ENCODE measurements at places on chromosomes 1 and 21. TPM values are rescaled to one million over a fixed set of nuclear protein-coding genes. Genes with fewer than 3 reads are reported as not detected.
A peak's percentile ranks its signal among the peaks of the same experiment; 100 is the strongest.

DNA sequence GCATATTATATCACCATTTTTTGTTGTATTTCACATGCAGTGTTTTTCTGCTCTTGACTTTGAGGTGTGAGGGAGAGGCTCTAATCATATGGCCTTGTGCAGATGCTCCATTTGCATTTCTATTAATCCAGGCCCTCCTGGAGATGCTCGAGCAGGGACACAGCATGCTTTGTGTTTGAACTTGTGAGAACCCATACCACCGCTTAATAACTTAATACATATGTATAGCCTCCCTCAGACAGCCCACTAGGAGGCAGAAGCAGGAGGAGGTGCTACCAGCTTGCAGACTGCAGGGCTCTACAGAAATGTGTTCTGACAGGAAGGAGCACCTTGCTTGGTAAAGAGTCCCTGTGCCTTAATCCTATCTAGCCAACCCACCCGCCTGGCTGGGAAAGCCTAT lies 155.2 kb downstream of the BARHL2 start:
- H3K36me3 ChIP-seq, result no peaks in the 10 kb centered on the region
- no peaks in the 10 kb centered on the region for H3K27me3 ChIP-seq
- no peak overlapping the region for H3K27ac ChIP-seq
- no peak for DNase-seq
- no peak overlapping the region for H3K4me3 ChIP-seq

- peak overlapping the region; percentile 74 for H3K4me3 ChIP-seq
- H3K27ac ChIP-seq, result peak overlapping the region; percentile 9
- no peaks in the 10 kb centered on the region for H3K36me3 ChIP-seq
- DNase-seq, result no peak
Observed at GRCh38 chr1:109910963-109911798, 532 bp downstream of the CSF1 start.

DNA sequence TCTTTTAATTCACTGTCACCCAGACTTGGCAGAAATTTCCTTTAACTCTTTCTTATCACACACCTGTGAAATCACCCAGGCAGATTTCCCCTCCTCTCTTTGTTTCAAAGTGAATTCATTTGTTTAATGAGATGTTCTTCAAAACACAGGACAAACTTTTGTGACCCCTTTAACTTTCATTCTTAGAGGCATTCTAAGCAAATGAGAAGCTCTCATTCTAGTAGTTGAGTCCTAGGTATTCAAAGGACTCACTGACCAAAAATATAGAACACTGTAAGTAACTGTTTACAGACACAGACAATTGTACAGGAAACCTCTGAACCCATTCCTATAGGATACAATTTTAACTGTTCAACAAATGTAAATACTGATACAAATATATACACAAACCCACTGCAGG lies 16.9 kb downstream of the LRRC8C start:
- H3K27me3 ChIP-seq, result no peaks in the 10 kb centered on the region
- no peak overlapping the region for H3K4me3 ChIP-seq
- H3K4me1 ChIP-seq, result no peaks in the 10 kb centered on the region
- no peak for DNase-seq
- no peak overlapping the region for H3K27ac ChIP-seq

ARHGEF16 gene
- total RNA-seq, result 1.4 TPM

DNA sequence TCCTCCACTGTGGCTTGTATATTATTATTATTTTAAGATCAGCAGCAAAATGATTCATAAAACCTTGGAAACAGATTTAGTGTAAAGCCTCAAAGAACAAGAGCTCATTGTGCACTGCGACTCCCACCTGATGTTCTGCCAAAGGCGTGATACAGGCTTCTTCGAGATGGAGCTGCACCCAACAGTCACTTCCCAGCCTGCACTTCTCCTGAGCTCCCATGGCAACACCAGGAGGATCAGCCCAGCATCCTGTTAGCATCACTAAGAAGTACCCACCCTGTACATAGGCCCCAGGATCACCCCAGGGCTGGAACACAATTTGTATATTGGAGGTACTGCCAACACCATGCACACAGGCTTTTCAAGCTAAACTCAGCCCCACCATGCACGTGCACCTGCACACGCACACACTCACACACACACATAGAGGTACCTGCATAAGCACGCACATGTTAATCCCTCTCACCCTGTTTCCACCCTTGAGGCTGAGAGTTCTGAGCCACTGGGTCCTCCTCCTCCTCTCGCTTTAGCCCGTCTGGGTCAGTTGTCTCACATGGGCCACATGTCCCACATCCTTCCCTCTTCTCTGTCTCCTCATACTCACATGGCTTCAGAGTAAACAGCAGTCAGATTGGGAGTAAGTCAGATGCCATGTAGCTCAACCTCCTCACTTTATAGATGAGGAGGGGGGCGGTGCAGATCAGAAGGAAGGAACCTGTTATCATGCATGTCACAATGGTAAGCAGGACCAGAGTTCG lies 281.9 kb upstream of the POU3F1 start:
- H3K36me3 ChIP-seq, result no peaks in the 10 kb centered on the region
- H3K27ac ChIP-seq, result no peak overlapping the region
- H3K27me3 ChIP-seq, result peaks cover 4% of the 10 kb centered on the region
- no peak overlapping the region for H3K4me3 ChIP-seq

DNA sequence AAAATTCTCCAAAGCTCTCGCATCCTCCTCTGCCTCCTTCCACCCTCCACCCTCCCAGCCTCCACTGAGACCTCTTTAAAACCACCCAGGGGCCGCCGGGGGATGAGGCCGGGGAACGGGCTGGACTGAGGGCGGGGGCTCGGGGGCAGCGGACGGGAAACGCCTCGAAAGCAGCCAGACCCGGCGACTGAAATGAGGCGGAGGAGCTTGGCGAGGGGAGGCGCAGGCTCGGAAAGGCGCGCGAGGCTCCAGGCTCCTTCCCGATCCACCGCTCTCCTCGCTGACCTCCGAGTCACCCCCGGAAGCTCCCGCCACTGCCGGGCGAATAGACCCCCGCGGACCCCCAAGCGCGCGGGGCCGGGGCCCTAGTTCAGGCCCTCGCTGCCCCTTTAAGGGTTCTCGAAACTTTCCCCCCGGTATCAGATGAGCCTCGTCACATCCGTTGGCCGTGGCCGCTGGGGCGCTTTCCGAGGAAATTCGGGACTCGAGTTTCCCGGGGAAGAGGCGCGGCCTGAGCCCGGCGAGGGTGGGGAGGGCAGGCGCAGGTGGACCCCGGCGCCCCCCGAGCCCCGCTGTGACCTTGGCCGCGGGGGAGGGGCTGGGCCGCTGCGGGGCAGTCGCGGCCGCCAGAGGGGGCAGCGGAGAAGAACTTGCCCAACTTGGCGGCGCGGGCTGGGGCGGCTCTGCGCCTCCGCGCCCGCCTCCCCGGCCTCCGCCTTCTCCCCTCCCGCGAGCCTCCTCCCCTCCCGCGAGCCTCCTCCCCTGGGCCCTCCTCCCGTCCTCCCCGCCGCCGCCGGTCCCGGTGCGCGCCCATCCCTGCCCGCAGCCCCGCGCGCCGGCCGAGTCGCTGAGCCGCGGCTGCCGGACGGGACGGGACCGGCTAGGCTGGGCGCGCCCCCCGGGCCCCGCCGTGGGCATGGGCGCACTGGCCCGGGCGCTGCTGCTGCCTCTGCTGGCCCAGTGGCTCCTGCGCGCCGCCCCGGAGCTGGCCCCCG lies at the start of gene BACE2:
TSS of gene BACE2 (plus strand) at position 813 of the 995 bp plus-strand sequence. CDS start at position 917, 104 bp downstream.
- H3K27me3 ChIP-seq, result no peaks in the 10 kb centered on the region
- H3K36me3 ChIP-seq, result no peaks in the 10 kb centered on the region
- DNase-seq, result peak; percentile 94
- H3K27ac ChIP-seq, result peak within 1 kb of the TSS; percentile 49
- H3K4me1 ChIP-seq, result no peaks in the 10 kb centered on the region

ORC1 gene
- total RNA-seq, result 0.96 TPM

DNA sequence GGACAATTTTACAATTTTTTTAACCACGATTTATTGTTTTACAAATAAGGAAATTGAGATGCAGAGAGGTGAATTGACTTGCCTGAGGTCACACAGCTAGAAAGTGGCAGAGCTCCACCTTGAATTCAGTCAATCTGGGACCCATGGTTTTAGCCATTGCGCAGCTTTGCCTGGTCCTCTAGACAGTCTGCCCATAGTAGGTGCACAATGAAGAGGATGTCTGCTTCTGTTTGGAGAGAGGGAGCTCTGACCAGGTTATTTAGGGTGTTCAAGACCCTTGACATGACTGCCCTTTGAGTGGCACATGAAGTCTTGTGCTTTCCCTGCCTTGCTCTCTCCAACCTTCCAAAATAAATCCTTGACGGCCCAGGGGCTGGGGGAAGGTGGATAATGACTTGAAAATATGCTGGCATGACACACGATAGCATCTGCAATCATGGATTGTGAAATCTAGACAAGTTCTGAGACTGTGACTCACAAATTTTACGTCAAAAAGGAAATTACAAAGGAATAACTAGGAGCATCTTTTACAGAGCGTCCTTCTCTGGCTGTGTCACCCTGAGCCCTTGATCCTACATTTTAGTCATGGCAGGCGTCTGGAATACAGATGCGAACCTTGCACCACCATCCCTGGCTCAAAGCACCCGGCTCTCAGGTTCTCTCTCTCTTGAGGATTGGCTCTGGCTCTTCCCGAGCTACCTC lies 26.2 kb upstream of the ID3 start:
- no peak overlapping the region for H3K27ac ChIP-seq
- H3K4me3 ChIP-seq, result no peak overlapping the region
- no peak for DNase-seq
- no peaks in the 10 kb centered on the region for H3K27me3 ChIP-seq

DNA sequence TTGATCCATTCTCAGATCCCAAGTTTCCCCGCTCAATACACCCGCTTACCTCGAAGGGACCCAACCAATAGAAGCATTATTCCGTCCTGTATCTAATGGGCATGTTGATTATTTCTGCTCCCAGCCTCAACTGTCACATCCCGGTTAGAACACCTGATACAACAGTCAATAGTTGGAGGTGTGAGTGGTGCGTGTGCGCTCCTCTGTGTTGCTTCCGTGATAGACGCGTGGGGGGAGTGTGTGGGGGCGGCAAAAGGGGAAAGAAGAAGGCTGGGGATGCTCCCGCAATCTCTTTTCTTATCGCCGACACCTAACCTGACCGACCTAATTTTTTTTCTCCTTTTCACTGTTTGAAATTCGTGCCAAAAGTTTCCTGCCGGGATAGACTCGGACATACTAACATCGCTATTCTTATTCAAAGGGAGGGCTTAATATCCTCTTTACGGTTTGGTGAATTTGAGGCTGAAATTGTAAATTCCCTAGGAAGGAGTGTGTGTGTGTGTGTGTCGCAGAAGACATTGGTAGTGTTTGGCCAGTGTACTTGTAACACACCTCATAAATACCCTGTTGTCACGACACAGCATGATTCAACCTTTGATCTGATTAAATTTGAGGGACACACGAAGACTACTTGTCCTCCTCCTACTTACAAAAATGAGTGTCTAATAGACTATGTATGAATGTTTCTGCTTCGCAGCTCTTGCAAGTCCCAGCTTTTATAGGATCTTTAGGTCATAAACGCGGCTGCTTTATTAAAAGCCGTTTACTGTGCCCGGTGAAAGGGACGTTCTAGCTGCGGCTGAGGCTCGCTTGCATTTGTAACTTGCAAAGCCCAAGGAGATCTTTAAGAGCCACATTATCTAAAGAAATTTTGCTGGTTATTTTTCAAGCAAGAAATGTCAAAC lies 1.5 kb upstream of the PROX1 start:
- H3K27me3 ChIP-seq, result no peaks in the 10 kb centered on the region
- DNase-seq, result no peak
- H3K27ac ChIP-seq, result no peak overlapping the region

DNA sequence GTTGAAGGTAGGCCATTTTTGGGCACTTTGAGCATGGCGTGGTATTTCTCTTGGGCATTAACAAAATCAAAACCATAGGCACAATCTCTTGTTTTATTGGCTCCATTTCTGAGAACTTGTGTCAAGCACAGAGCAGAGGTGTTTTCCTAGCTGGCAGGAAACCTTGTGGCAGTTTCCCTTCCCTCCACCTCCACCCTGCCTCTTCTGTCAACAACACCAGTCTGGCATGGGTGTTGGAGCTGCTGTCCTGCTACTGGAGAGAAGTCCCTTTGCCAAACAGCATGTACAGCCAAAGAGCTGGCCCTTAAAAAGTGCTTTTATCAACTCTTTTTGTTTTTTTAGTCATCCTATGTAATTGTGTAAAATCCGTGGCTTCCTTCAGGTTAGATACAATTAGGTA lies 16.0 kb downstream of the ATP1A1 start:
- no peaks in the 10 kb centered on the region for H3K4me1 ChIP-seq
- no peak overlapping the region for H3K27ac ChIP-seq
- no peak for DNase-seq
- H3K36me3 ChIP-seq, result peaks cover 22% of the 10 kb centered on the region

GRCh38 chr1:76059451-76059850 lies 15.1 kb upstream of the ST6GALNAC3 start:
- no peaks in the 10 kb centered on the region for H3K36me3 ChIP-seq
- DNase-seq, result no peak
- no peaks in the 10 kb centered on the region for H3K4me1 ChIP-seq
- H3K27ac ChIP-seq, result no peak overlapping the region
- no peaks in the 10 kb centered on the region for H3K27me3 ChIP-seq
- H3K4me3 ChIP-seq, result no peak overlapping the region

NUP133 gene
- 30.3 TPM for total RNA-seq

DNA sequence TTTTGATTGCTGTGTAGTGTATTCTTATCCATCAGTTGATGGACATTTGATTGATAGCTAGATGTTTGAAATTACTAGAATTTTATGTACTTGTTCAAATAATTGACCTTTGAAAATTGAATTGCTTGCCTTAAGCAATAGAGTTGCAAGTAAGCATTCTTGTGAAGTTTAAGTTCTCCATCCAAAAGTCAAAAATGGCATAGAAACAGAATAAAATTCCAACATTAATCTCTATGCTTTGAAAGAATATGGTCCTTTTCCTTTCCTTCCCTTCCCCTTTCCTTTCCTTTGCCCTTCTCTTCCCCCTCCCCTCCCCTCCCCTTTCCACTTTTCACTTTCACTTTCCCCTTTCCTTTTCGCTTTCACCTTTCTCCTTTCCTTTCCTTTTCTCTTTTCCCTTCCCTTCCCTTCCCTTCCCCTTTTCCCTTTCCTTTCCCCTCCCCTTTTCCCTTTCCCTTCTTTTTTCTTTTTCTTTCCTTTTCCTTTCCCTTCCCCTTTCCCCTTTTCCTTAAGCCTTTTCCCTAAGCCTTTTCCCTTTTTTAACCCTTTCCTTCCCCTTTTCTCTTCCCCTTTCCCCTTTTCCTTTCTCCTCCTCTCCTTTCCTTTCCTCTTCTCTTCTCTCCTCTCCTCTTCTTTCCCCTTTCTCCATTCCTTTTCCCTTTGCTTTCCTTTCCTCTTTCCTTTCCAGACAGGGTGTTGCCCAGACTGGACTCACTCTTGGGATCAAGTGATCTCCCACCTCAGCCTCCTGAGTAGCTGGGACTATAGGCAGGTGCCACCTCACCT lies 67.4 kb downstream of the SASS6 start:
- H3K36me3 ChIP-seq, result peaks cover 4% of the 10 kb centered on the region
- H3K4me3 ChIP-seq, result no peak overlapping the region
- no peaks in the 10 kb centered on the region for H3K4me1 ChIP-seq
- no peaks in the 10 kb centered on the region for H3K27me3 ChIP-seq

- H3K4me1 ChIP-seq, result no peaks in the 10 kb centered on the region
- no peaks in the 10 kb centered on the region for H3K27me3 ChIP-seq
- H3K27ac ChIP-seq, result no peak overlapping the region
- no peak overlapping the region for H3K4me3 ChIP-seq
- DNase-seq, result no peak
- peaks cover 2% of the 10 kb centered on the region for H3K36me3 ChIP-seq
Observed at GRCh38 chr1:157025385-157025784, 20.2 kb downstream of the ARHGEF11 start.

Measured in aorta (tissue), 5 donors.